Activated CD4-positive, alpha-beta T cell treated with anti-CD3 and anti-CD28 coated beads for 4 hours (primary cell): ENCODE measurements at places on chromosomes 16 and 17.

- no peak for DNase-seq
Observed at GRCh38 chr17:10125531-10126275, 72.7 kb downstream of the GAS7 start.

GRCh38 chr17:81171941-81172340 lies 5.9 kb upstream of the AATK start:
- no peak for DNase-seq

DNA sequence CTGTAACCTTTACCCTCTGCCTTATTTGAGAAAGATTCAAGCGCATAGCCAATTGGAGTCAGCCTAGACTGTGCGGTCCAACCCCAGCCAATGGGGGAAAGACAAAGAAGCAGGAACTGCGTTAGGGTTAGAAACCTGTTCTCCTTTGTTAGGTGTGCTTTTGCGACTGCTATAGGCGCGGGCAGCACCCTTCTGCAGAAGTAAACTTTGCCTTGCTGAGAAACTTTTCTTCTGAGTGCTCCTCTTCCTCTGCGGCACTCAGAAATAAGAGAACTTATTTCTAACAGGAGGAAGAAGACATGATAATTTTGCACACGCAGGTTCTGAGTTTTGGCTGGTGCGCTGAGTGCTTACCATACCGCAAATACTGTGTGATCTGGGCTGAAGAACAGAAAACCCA lies 9.0 kb downstream of the TXNL4B start:
- no peak for DNase-seq

- DNase-seq, result no peak
Observed at GRCh38 chr17:32525122-32525521, 38.3 kb downstream of the CDK5R1 start.

DNA sequence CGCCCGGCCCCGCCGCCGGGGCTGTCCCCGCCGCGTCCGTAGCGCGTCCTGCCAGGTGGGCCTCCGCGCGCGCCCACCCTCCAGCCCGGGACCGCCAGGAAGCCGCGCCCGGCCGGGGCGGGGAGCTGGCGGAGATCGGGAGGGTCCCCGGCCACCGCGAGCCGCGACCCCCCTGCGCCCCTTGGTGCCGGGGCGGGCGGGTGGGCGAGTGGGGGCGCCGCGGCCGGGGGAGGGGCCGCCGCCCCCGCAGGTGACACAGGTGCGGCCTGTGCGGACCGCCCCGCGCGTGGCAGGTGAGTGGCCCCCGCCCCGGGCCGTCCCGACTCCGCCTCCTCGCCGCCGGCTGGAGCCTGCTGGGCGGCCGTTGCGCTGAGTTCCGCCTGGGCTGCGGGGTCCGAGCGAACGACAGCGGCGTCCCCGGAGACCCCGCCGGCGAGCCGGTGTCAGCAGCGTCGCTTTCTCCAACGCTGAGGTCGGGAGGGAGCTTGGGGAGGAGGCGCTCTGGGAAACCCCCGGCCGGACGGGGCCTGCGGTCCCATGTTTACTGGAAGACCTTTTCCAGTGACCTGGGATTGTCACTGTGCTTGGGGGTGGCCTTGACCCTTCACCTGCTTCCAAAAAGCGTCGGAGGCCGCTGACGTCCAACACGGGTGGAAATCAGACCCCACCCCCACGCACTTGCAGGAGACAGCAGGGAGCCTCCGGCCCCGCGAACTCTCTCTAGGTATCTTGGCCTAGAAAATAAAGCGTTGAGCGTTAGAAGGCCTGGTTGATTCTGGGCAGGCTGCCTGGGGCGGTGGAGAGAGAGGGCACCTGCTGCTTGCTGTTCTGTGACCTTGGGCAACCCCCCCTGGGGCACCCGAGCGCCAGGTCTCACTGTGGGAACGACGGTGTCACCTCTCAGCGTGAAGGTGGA lies 542 bp downstream of the KLHL36 start:
- DNase-seq, result peak; percentile 34

GRCh38 chr16:88514070-88514469 lies 56.1 kb upstream of the ZC3H18 start:
- DNase-seq, result no peak

DNA sequence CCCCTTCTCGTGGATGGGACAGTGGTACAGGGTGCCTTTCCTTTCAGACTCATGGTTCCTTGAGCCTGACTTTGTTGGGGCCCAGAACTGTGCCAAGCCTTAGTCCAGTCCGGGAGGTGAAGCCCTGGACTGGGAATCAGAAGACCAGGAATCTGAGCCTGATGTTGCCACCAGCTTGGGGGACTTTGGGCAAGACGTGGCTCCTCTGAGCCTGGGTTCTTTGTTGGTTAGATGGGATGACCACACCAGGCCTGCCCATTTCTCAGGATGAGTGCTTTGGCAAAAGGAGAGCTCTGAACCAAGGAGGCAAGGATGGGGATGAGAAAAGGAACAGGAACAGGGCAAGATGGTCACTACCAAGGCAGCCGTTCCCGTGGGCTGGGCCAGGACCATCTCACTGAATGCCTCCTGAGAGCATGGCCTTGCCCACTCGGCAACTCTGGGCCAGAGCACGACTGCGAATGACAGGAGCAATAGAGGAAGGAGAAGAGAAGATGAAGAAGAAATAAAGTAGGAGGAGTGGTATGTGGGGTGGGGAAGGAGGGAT lies 32.5 kb downstream of the PITPNM3 start:
- no peak for DNase-seq

GRCh38 chr16:75337430-75337829 lies 86.0 kb upstream of the BCAR1 start:
- DNase-seq, result no peak

GRCh38 chr17:27550291-27550930 lies 80.6 kb upstream of the LGALS9 start:
- DNase-seq, result no peak

- no peak for DNase-seq
Observed at GRCh38 chr16:9170470-9170869, 79.0 kb downstream of the HAPSTR1 start.

DNA sequence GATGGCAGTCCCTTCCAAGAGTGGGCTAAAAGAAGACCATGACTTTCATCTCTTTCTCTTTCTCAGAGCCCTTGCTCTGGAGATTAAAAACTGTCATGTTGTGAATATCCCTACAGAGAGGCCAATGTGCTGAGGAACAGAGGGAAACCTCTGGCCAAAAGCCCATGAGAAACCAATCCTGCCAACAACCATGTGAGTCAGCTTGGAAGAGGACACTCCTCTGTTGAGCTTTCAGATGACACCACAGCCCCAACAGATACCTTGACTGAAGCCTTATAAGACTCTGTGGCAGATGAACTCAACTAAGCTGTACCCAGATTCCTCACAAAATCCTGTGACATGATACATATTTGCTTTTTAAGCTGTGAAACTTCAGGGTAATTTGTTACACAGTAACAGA lies 19.6 kb downstream of the CPPED1 start:
- DNase-seq, result no peak

DNA sequence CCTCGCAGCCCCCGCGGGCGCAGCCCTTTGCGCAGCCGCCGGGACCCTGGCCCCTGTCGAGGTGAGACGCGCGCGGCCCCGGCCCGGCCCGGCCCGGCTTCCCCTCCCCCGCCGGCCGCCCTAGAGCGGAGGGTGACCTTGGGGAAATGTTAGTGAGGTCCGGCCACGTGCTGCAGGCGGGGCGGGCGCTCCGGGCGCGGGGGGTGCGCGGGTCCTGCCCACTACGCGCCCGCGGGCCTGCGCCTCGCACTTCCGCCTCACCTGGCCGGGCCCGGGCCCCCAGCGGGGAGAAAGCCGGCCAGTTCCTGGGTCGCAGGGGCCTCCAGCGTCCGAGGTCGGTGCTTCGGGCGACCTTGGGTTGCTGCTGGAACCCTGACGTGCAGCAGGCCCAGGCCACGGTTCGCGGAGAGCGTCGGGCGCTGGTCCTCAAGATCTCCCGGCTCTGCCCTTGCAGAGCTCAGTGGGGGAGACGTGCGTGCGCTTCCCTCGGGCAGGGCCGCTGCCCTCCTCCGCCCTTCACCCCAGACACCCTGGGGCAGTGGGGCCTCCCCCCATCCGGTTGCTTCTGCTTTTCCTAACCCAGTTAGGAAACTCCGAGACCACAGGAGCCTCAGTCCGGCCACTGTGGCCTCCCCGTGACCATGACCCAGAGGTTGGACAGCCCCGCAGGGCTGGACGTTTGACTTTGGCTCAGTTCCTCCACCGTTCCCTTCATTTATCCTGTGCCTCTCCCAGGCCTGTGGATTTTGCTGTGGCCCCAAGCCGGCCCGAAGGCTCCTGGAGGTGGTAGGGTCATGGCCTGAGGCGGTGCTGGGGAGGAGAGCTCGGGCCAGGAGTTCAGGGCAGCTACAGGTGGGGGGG lies 791 bp downstream of the MCRIP2 start:
- peak; percentile 31 for DNase-seq

DNA sequence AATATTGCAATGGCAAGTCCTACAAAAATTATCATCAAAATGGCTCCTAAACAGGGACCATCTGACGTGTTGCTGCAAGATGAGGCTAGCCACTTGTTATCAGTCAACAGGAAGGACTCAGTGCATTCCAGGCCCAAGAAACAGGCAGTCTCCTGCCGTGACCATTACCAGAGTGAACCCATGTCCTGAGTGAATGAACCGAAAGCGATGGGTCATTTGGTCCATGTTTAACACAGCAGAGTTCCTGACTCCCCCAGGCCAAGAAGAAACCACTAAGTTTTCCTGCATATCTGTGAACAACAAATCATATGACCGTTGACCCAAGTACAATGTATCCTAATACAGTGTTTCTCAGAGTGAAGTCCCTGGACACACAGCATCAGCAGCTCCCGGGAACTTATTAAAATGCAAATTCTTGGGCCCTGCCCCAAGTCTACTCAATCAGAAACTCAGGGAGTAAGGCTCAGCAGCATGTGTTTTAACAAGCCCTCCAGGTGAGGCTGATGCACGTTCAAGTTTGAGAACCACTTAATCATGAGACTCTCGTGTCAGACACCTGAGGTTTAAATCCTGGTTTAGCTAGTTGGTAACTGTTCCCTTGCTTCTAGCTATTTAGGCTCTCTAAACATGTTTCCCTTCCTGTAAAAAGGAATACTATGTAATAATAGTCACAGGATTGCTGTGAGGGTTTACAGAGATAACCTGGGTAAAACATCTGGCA lies 429.4 kb upstream of the MAF start:
- no peak for DNase-seq

DNA sequence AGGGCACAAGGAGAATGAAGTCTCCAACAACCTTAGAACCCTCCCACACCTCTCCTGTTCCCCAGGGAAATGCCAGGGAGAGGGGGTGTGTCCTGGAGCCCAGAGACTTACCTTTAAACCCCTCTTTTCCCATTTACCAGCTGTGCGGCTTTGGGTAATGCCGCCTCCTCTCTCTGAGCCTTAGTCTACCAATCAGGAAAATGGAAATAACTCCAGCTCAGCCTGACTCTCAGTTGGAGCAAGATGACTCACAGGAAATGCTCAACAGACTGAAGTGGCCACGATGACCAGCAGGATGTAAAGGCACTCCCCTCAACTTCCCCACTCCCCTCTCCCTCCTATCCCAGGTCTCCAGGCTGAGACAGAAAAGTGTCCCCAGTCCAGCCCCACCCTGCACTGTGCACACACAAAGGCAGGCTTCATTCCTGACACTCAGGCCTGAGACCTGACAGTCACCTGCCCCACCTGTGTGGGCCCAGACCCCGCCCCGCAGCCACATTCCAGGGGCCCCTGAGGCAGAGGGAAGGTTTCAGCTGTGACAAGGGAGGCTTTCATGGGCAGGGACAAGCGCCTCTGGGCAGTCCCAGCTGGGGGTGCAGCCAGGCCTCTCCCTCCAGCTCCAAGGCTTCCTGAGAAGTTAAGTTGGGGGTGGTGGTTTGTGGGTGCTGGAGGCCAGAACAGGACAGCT lies 3.0 kb upstream of the KRT15 start:
- DNase-seq, result no peak

DNA sequence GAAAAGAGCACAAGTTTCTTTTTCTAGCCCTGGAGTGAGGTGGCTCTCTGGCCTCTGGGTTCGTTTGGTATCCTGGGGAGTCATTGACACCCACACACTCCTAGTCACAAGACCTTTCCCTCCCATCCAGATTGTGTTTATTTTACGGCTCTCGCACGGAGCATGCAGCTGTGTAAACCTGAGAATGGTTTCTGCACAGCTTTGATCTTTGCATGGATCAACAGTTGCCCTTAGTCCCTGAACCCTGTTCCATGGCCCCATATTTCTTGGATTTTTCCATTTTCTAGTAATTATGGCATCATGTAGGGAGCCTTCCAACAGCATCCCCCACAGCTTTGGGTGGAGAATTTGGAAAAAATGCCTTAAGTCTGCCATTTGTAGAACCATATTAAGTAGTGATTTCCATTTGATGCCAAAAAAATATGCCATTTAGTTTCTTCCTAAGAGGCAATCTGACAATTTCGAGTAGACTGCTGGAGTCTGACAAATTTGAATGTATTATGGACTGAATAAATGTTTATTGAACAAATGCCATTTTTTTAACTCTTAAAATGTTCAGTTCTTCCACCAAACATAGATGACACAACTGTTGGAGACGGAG lies 197.7 kb downstream of the WWOX start:
- DNase-seq, result no peak

- no peak for DNase-seq
Observed at GRCh38 chr16:70428178-70428998, 10.5 kb downstream of the ST3GAL2 start.

- DNase-seq, result no peak
Observed at GRCh38 chr16:754656-755055, 5.9 kb upstream of the MSLN start.

GRCh38 chr17:43846963-43847371 lies at the start of gene CD300LG:
TSS of gene CD300LG (plus strand) at chr17:43847176. CDS start at chr17:43847217, 41 bp downstream.
- DNase-seq, result no peak

GRCh38 chr16:71880176-71880575 lies 3.8 kb downstream of the ZNF821 start:
- DNase-seq, result no peak

DNA sequence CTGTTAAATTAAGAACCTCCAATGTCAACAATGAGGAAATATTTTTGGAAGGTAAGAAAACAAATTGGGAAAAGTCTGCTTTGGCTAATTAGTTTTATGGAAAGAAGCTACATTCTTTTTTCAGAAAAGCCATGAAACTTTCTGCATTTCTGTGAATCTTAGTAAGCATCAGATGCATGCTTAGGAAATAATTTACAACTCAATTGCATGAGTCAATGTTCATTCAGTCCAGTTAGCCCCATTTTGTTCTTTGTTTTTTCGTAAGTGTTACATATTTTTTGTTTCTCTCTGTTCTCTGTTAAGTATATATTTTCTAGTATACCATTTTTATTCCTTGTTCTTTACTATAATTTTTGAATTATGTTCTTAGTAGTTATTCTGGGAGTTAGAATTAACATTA lies 195.2 kb upstream of the KIF2B start:
- no peak for DNase-seq

DNA sequence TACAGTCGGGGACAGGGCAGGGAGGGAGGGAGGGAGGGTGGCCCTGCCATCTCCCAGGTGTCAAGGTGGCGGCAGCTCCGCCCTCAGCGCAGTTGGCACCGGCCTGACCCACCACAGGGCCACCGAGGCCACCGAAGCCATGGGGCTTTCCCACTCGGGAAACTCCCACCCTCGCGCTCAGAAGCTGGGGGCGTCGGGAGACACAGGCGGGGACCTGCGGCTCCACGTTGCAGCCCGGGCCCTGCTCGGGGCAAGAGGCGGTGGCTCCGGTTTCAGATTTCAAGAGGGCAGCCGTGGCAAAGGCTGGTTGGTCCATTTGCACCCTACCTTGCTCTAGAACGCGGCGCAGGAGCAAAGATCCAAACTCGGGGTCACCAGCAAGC lies 544 bp downstream of the CYB561 start:
- peak; percentile 77 for DNase-seq
